ENCODE measurements at places on chromosomes 7 and 10.
A peak's percentile ranks its signal among the peaks of the same experiment; 100 is the strongest.

- no peak for DNase-seq
Observed at GRCh38 chr7:94748376-94748775, 92.4 kb upstream of the SGCE start.

DNA sequence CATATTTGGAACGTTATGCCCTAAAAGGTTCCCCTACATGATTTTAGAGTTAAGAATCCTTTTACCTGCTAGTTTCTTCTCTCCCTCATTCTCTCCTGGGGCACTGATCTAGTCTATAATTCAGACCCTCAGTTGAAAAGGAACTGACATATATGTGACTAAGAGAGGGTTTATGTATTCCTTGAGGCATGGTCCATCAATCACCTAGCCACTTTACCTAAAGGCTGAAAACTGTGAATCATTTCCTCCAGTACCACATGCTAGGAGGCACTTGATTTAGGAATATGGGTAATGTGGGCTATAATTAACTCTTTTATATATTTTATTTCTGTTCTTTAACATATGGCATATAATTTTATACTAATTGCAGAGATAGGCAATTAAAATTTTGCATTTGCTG is 303.5 kb downstream of the BBS9 start:
- DNase-seq = no peak

- no peak for DNase-seq
Observed at GRCh38 chr10:107614939-107615685, 450.6 kb upstream of the SORCS1 start.

DNA sequence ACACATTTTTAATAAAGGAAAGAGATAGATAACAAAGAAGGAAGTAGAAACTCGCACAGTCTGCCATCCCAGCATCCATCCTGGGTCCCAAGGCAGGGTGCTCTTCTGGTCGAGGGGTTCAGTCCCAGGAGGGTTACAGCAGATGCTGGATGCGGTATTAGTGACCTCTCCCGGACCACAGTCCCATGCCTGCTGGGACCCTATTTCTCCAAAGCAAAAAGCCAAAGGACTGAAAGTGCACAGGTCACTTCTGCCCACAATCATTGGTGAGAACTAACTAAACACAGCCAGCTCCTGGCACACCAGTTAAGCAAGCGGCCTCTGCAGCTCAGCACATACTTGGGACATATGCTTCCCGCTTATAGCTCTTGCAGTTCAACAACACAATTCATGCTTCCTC is 96.1 kb upstream of the HABP2 start:
- DNase-seq = no peak

DNA sequence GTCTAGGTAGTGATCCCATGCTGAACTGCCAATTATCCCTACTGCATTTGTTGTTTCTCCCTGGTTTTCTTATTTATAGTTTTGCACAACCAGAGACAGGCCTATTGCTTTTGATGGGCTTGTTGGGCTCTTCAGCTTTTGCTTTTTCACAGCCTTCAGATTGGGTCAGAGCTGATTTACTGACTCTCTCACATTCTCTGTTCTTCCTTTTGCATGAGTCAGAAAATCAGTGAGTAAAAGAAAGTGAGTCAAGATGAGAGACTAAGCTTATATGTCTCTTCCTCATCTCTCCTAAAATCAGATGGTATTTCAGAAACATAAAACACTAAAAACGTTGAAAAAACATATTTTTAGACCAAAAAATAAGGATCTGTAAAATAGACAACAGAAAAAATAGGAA is 1135.4 kb downstream of the XPNPEP1 start:
- DNase-seq = no peak

GRCh38 chr7:1418505-1419309 is 40.6 kb downstream of the MICALL2 start:
- DNase-seq = no peak

DNA sequence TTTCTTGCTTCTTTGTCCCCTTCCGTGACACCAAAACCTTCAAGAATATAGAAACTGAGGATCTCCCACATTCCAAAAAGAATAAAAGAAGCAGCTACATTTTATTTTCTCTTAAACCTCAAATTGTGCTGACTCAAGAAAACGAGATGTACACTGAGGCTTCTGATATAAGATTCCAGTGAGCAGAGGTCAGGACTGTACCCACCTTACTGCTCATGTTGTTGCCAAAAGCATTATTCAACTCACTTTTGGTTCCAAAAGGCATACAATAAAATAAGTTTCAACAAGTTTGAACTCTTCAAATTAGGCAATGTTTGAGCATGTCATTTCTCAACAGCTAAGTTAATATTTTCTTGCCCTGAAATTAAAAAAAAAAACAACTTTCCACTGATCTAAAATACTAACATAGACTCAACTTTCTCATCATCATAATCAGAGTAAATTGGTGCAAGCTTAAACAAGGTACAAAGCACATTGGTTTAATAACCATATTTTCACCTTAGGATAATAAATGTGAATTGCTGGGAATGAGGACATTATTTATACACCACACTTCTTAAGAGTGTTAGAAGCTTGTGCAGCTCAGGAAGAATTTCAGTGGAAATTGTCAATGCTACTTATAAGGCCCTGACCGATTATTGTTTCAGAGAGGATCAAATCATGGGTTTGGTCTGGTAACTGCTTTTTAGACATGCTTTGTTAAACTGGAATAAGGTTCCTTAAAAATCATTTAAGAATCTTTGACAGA is 629.0 kb upstream of the IGFBP3 start:
- DNase-seq = no peak

- no peak for DNase-seq
Observed at GRCh38 chr10:61973169-61973568, 71.7 kb downstream of the ARID5B start.

- DNase-seq = no peak
Observed at GRCh38 chr10:27470885-27471284, 33.2 kb upstream of the RAB18 start.

DNA sequence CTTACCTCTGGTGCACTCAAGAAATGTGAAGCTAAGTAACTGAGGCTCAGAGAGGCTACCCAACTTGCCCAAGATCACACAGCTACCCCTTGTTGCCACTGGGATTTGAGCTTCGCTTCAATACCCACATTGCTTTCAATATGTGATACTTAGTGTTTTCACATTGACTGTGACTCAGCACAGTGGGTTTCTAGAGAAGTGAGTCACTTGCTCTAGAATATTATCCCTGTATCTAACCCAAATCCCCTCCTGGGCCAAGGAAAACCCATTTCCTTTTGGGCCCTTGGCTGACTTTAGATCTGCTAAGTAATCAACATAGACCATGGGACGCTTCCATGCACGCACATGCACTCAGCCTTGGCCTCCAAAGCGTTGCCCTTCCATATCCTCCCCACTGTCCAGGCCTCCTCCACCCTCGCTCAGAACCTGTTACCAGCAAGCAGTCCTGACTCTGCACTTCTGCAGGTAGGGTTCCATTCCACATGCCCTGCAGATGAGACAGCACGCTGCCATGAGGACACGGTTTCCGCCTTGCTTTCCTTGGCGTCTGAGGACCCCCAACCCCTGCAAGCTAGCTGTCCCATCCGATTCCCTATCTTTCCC is 87.7 kb upstream of the CHST15 start:
- DNase-seq = no peak

- no peak for DNase-seq
Observed at GRCh38 chr7:152899004-152899403, 139.5 kb downstream of the ACTR3B start.

DNA sequence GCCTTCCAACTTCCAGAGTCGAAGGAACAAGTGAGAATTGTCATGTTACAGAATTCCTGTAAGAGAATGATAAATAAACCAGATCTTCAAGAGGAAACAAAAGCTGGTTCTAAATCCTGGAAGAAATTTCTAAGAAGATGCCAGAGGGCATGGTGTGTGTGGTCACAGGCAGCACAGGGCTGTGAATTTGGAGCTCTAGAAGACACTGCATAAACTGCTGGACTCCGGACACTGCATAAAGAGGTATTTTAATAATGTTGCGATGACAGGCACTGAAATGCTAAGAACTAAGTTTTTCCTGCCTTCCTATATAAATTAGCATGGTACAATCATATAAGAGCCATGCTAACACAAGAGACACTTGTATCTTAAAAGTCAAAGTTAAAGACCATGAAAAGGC is 86.0 kb downstream of the LARP4B start:
- DNase-seq = no peak

DNA sequence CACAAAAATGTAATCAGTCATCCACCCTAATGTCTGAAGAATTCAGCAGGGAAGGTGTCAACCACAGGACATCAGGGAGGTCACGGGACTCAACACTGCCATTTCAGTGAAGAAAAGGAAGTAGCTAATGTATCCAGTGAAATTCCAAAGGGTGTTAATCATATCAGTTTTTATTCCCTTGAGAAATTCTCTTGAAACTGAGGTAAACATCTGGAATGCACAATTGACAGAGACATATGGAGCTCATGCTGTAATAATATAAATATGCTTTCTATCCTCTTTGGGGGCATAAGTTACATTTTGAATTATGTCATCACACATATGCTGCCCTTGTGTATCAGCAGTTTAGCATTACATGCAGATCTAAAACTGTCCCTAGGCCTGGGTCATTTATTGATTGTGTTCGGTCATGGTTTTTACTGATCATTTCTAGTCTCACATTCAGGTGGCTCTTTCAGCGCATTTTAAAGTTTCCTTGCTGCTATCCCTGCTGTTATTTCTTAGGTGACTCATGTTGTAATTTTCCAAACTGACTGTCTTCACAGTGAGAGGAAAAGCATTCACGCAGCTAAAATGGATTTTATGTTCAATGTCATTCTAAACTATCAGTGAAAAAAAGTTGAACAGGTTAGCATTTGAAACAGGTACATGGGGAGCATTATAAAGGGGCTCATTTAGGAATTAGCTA is 273.9 kb downstream of the TSPAN12 start:
- DNase-seq = no peak

- no peak for DNase-seq
Observed at GRCh38 chr7:18494821-18495408, 634 bp upstream of the HDAC9 start.

GRCh38 chr10:30359373-30360206 is 10.5 kb upstream of the MTPAP start:
- DNase-seq = peak; percentile 71

- no peak for DNase-seq
Observed at GRCh38 chr7:108034586-108034985, 31.6 kb upstream of the LAMB1 start.
